ENCODE measurements at places on chromosomes 1 and 21. TPM values are rescaled to one million over a fixed set of nuclear protein-coding genes. Genes with fewer than 3 reads are reported as not detected.
A peak's percentile ranks its signal among the peaks of the same experiment; 100 is the strongest.

Gene PCP4L1
- 0.04 TPM for polyA plus RNA-seq

Gene OR2T11
- polyA plus RNA-seq, result not detected

Gene PDZK1IP1
- polyA plus RNA-seq, result 29.2 TPM

Gene LAD1
- polyA plus RNA-seq, result 82.4 TPM

Gene DMBX1
- not detected for polyA plus RNA-seq

Gene CLDN8
- polyA plus RNA-seq, result 0.07 TPM

Gene INKA2
- 1.8 TPM for polyA plus RNA-seq

GRCh38 chr1:210310562-210311153 lies 18.0 kb upstream of the HHAT start:
- H3K4me3 ChIP-seq, result no peak overlapping the region
- peaks cover 4% of the 10 kb centered on the region for H3K4me1 ChIP-seq
- no peak overlapping the region for H3K27ac ChIP-seq

GRCh38 chr21:36141513-36141925 lies 6.6 kb downstream of the CBR3 start:
- peaks cover 1% of the 10 kb centered on the region for H3K36me3 ChIP-seq
- H3K27me3 ChIP-seq, result no peaks in the 10 kb centered on the region
- peaks cover 8% of the 10 kb centered on the region for H3K4me1 ChIP-seq

- no peaks in the 10 kb centered on the region for H3K36me3 ChIP-seq
- no peaks in the 10 kb centered on the region for H3K4me1 ChIP-seq
Observed at GRCh38 chr1:84672080-84672854, 18.0 kb downstream of the SSX2IP start.

DNA sequence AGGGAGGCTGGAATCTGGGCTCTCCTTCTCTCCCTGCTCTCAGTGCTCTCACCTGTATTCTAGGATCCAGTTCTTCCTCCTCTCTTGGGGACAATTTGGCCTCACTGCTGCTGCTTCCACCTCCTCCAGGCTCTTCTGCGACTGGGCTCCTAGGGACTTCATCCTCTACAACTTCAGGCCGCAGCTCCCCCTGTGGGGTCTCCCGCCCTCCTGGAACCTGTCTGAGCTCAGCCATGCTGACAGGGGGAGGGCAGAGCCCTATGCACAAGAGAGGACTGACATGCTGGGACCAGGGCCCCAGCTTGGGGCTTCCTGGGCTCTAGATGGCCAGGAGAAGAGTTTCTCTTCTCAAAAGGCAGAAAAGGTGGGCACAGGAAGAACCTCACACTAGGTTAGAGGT lies 1.0 kb downstream of the SH3BP5L start:
- peak overlapping the region; percentile 97 for H3K4me3 ChIP-seq
- DNase-seq, result no peak
- H3K4me1 ChIP-seq, result peaks cover 24% of the 10 kb centered on the region
- H3K27me3 ChIP-seq, result no peaks in the 10 kb centered on the region
- no peak overlapping the region for H3K27ac ChIP-seq
- peaks cover 8% of the 10 kb centered on the region for H3K36me3 ChIP-seq

DNA sequence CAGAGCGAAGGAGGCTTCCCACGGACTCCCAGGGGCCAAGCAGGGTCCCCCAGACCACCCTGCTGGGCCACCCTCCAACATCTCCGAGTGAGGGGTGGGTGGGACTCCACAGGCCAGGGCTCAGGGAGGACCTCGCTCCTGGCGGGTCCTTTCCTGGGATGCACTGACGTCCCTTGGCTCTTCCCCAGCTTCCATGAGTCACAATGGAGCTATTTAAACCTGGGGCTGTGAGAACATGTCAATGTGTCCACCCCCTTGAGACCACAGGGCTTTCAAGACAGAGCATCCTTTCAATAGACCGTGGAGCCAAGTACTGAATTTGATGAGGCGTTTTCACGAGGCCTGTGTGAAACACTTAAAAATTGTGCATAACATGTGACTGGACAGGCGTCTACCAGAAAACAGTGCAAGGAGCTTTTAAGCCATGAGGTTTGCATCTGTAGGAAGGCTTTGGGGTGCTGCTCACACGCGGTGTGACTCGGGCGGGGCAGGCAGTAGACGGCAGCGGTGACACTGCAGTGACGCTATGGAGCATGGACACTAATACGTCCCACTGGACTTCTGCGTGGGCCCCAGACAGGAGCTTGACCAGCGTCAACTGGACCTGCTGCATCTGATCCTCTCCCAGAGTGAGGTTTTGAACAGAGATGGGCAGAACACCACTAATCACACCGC lies 24.1 kb upstream of the NPHP4 start:
- peaks cover 10% of the 10 kb centered on the region for H3K27me3 ChIP-seq
- peaks cover 8% of the 10 kb centered on the region for H3K4me1 ChIP-seq
- H3K4me3 ChIP-seq, result no peak overlapping the region

DNA sequence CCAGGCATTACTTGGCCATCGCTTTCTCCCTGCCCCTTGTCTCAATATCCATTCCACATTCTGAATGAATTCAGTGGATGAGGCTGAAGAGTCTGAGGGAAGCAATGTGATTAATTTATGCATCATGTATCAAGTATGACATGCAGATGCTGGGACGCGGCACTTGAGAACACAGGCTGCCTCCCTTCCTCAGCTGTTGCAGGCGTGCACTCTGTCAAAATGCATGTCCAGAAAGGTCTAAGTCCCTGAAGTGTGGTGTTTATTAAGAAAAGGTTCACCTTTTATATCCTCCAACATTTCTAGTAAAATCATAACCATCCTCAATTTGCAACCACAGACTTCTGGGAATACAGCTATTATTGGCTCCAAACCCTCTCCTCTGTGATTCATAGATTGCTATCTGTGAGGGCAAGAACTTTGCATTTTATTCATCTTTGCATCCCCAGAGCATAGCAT lies 22.6 kb upstream of the RAB3GAP2 start:
- H3K36me3 ChIP-seq, result no peaks in the 10 kb centered on the region

DNA sequence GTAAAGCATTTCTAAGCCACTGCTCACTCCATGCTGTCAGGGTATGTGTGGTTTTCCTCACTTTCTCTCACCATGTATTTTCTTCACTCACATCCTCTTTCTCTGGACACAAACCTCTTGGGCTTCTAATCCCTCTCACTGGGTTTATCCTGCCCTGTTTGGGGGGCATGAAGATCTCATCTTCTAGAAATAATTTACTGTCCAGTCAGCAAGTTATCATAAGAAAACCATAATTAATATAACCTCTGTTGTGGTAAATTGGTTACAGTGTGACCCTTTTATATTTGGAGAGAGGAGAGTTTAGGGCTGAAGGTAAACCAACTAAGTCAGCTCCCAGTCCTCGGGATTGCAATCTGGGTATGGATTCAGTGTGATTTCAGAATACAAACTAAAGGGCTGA lies 213.8 kb upstream of the PROX1 start:
- no peaks in the 10 kb centered on the region for H3K4me1 ChIP-seq
- no peak for DNase-seq
- no peaks in the 10 kb centered on the region for H3K27me3 ChIP-seq
- no peak overlapping the region for H3K4me3 ChIP-seq
- H3K27ac ChIP-seq, result no peak overlapping the region
- no peaks in the 10 kb centered on the region for H3K36me3 ChIP-seq

- no peaks in the 10 kb centered on the region for H3K4me1 ChIP-seq
- no peaks in the 10 kb centered on the region for H3K36me3 ChIP-seq
- no peaks in the 10 kb centered on the region for H3K27me3 ChIP-seq
- no peak overlapping the region for H3K27ac ChIP-seq
Observed at GRCh38 chr1:177659281-177659680, 310.6 kb downstream of the SEC16B start.

- no peak for DNase-seq
- no peak overlapping the region for H3K4me3 ChIP-seq
- no peaks in the 10 kb centered on the region for H3K4me1 ChIP-seq
- H3K27me3 ChIP-seq, result peaks cover 36% of the 10 kb centered on the region
Observed at GRCh38 chr1:240090957-240091600, 604 bp upstream of the FMN2 start.

GRCh38 chr1:159554261-159554660 lies 18.5 kb upstream of the OR10J5 start:
- H3K4me1 ChIP-seq, result no peaks in the 10 kb centered on the region
- no peaks in the 10 kb centered on the region for H3K27me3 ChIP-seq
- no peak overlapping the region for H3K27ac ChIP-seq
- H3K4me3 ChIP-seq, result no peak overlapping the region
- no peak for DNase-seq
- no peaks in the 10 kb centered on the region for H3K36me3 ChIP-seq

GRCh38 chr1:31795801-31796621 lies 19.8 kb downstream of the SPOCD1 start:
- no peak overlapping the region for H3K4me3 ChIP-seq
- no peaks in the 10 kb centered on the region for H3K36me3 ChIP-seq
- H3K27ac ChIP-seq, result no peak overlapping the region
- DNase-seq, result no peak
- H3K4me1 ChIP-seq, result peaks cover 21% of the 10 kb centered on the region

DNA sequence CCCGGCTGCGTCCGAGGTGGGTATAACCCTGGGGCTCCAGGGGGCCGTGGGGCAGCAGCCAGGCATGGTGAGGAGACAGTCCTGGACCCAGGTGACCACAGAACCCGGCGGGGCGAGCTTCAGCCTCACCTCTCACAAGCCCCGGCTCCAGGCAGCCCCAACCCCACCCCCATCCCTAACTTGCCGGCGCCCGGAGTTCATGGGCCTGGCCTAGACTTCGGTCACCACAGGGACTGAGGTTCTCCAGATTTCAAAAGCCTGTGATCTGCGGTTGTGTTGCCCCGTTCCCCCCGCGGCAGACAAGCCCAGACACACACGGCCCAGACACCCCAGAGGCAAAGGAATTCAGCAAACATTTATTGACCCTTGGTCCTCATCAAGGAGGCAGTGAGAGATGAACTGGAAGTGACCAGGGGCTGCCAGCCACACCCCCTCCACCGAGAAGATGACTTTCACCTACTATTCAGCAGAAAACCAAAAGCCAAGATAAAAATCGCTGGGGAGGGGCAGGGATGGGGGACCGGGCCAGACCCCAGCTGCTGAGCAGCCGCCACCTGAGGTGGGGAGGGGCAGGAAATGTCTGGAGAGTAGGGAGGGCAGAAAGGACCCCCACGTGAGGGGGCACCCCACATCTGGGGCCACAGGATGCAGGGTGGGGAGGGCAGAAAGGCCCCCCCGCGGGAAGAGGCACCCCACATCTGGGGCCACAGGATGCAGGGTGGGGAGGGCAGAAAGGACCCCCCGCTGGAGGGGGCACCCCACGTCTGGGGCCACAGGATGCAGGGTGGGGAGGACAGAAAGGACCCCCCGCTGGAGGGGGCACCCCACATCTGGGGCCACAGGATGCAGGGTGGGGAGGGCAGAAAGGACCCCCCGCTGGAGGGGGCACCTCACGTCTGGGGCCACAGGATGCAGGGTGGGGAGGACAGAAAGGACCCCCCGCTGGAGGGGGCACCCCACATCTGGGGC lies 3.9 kb downstream of the HES4 start:
- H3K4me3 ChIP-seq, result no peak overlapping the region
- H3K4me1 ChIP-seq, result peaks cover 4% of the 10 kb centered on the region
- DNase-seq, result no peak
- no peak overlapping the region for H3K27ac ChIP-seq

GRCh38 chr1:183676586-183677189 lies 23.6 kb upstream of the APOBEC4 start:
- H3K4me1 ChIP-seq, result no peaks in the 10 kb centered on the region
- H3K36me3 ChIP-seq, result no peaks in the 10 kb centered on the region
- H3K27me3 ChIP-seq, result no peaks in the 10 kb centered on the region

DNA sequence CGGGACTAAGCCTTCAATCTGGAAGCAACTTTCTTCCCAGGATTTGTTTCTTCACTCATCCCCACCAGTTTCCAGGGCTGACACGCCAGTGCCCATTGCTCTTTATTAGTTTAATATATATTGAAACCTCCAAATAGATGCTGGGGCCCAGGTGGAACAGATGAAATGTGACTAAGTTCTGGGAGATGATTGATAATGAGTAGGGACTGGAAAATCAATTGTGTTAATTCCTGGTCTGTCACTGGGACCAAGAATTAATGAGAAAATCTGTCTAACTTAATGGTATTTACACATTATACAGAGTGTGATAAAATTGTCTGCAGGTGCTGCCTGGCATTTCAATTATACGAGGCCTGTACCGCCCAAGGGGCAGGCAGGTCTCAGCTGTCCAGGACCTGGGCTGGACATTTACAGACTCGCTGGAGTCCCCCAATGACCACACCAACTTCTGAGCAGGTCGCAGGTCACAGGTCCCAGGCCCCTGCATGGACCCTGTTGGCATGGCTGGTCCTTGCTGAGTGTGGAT lies 35.8 kb downstream of the UBIAD1 start:
- H3K4me1 ChIP-seq, result peaks cover 8% of the 10 kb centered on the region
- no peak overlapping the region for H3K4me3 ChIP-seq
- no peaks in the 10 kb centered on the region for H3K27me3 ChIP-seq
- no peak overlapping the region for H3K27ac ChIP-seq
- no peak for DNase-seq

- H3K4me1 ChIP-seq, result no peaks in the 10 kb centered on the region
- no peaks in the 10 kb centered on the region for H3K27me3 ChIP-seq
- H3K4me3 ChIP-seq, result no peak overlapping the region
- no peak for DNase-seq
- no peaks in the 10 kb centered on the region for H3K36me3 ChIP-seq
Observed at GRCh38 chr1:63411066-63411465, 43.6 kb downstream of the ALG6 start.

GRCh38 chr1:208181364-208181763 lies 62.8 kb downstream of the PLXNA2 start:
- no peak overlapping the region for H3K27ac ChIP-seq
- peaks cover 46% of the 10 kb centered on the region for H3K4me1 ChIP-seq
- no peaks in the 10 kb centered on the region for H3K27me3 ChIP-seq
- no peaks in the 10 kb centered on the region for H3K36me3 ChIP-seq
- no peak for DNase-seq
- no peak overlapping the region for H3K4me3 ChIP-seq

- H3K27me3 ChIP-seq, result no peaks in the 10 kb centered on the region
- DNase-seq, result no peak
- no peak overlapping the region for H3K4me3 ChIP-seq
- H3K36me3 ChIP-seq, result no peaks in the 10 kb centered on the region
- H3K27ac ChIP-seq, result no peak overlapping the region
Observed at GRCh38 chr1:182565537-182565936, 23.5 kb downstream of the RNASEL start.

GRCh38 chr21:31354122-31354521 lies 10.1 kb upstream of the TIAM1 start:
- H3K27ac ChIP-seq, result peak overlapping the region; percentile 91
- H3K27me3 ChIP-seq, result no peaks in the 10 kb centered on the region
- no peaks in the 10 kb centered on the region for H3K36me3 ChIP-seq
- H3K4me3 ChIP-seq, result no peak overlapping the region

- H3K27me3 ChIP-seq, result no peaks in the 10 kb centered on the region
- H3K4me1 ChIP-seq, result no peaks in the 10 kb centered on the region
- H3K27ac ChIP-seq, result no peak overlapping the region
- H3K4me3 ChIP-seq, result no peak overlapping the region
Observed at GRCh38 chr1:245978915-245979314, 528.2 kb downstream of the SMYD3 start.

- peaks cover 5% of the 10 kb centered on the region for H3K4me1 ChIP-seq
- no peaks in the 10 kb centered on the region for H3K36me3 ChIP-seq
- DNase-seq, result no peak
- H3K4me3 ChIP-seq, result no peak overlapping the region
- no peaks in the 10 kb centered on the region for H3K27me3 ChIP-seq
- H3K27ac ChIP-seq, result no peak overlapping the region
Observed at GRCh38 chr1:19557609-19558051, 72.3 kb upstream of the CAPZB start.

- H3K27ac ChIP-seq, result no peak overlapping the region
- no peaks in the 10 kb centered on the region for H3K27me3 ChIP-seq
- DNase-seq, result no peak
Observed at GRCh38 chr1:160149716-160150115, 1.7 kb upstream of the ATP1A4 start.

GRCh38 chr21:37811711-37812110 lies 104.5 kb downstream of the KCNJ6 start:
- H3K4me3 ChIP-seq, result no peak overlapping the region
- H3K27me3 ChIP-seq, result no peaks in the 10 kb centered on the region
- H3K4me1 ChIP-seq, result no peaks in the 10 kb centered on the region
- H3K27ac ChIP-seq, result no peak overlapping the region
- DNase-seq, result no peak

All from keratinocyte (primary cell).